ENCODE measurements at places on chromosomes 5 and 9.

GRCh38 chr5:73748510-73749400, 122.8 kb downstream of the ARHGEF28 start:
- DNase-seq = no peak

DNA sequence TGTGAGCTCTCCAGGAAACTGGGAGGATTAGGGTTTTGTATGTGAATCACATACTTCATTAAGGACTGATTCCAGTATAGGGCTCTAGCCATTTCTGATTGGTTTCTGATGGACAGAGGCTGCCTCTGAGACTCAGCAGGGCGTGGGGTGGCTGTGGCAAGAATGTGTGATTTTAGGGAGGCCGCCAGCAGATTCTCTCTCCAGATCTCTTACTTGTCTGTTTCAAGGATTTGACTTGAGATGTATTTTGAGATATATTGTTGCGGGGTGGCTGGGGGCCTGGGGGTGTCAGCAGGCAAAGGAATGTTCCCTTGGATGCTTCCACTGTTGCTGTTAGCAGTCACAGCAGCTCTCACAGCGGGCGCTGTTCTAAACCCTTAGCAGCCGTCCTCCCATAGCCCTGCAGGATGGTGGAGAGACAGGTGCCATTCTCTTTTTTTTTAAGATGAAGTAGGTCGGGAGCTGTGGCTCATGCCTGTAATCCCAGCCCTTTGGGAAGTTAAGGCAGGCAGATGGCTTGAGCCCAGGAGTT, 8.0 kb upstream of the HNRNPAB start:
- no peak for DNase-seq

- DNase-seq = no peak
These were observed 68.8 kb upstream of the ABL1 start for GRCh38 chr9:130766021-130766926.

GRCh38 chr9:129900263-129901027, 65.2 kb downstream of the USP20 start:
- no peak for DNase-seq

DNA sequence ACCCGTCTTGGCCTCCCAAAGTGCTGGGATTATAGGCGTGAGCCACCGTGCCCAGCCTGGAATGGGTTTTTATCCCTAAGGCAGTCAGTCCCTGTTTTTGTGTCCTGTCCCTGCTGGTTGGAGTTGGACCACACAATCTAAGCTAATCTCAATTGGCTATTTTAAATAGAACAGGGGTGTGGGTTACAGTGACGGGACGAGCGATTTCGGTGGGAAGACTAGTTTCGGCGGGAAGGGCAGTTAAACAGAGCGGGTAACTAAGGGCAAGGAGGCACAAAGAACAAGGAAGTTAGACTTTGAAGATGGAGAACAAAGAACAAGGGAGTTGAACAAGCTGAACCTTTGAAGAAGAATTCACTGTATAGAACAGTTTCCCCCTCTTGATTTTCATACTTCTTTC, 1.4 kb downstream of the GTF3C5 start:
- no peak for DNase-seq

DNA sequence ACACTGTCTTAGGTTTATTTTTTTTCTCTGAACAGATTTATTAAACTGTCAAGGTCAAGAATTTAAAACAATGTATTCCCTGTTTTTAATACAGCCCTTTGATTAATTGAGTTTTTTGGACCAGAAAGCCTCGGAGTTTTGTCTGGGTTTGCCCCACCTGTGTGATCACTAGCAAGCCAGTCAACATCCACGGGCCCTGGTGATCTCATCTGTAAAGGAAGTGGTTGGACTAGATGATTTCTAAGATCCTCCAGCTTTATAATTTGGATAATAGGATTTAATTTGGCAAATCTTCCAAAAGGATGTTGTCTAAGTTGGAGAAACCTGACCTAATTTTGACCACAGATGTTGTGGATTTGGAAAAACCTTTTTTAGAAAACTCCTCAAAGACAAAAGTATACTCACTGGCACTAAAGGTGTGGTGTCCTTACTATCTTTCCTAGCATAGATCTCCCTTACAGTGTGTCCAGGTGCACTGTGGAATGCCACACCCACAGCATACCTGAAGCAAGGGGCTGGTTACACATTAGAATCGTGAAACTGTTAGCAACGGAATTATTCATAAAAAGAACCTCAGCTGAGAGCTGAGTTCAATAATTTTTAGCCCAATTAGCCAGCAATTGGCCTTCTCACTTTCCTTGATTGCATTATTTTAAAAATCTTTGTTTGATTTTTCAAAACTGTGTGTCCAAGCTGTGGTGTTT, 195.6 kb upstream of the ELL2 start:
- DNase-seq = no peak

DNA sequence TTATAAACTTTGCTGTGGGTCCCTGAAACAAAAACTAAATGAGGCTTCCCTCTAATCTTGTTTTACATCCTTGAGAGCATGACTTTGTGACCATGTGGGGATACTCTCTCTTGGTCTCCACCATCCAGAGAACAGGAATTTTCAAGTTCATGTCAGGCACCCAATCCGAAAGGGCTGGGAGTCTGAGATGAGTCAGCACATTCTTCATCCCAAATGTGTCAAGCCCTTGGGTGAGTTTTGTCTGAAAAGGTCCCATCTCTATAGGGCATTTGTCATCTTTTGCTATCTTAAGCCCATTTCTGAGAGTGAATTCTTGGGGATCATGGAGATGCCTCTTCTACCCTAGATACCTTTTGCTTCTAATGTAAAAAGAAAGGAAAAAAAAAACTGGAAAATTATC, 26.9 kb upstream of the RAPGEF6 start:
- no peak for DNase-seq

- no peak for DNase-seq
These were observed 11.7 kb upstream of the STING1 start for GRCh38 chr5:139494256-139494655.

DNA sequence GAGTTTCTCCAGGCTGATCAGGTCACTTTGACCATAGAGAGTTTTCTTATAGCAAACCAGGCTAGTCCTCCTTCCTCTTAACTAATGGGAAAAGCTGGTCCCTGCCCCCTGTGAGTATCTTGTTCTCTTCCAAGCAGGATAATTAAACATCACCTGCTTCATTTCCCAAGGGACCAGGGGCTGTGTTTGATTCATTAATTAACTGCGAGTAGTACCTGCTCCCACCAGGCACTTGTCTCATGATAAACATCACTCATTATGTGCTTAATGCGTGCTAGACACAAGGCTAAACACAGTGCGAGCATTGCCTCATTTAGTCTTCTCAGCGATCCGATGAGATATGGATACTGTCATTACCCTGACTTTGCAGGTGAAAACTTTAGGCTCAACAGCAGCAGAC, 1.7 kb upstream of the FAM163B start:
- DNase-seq = no peak

DNA sequence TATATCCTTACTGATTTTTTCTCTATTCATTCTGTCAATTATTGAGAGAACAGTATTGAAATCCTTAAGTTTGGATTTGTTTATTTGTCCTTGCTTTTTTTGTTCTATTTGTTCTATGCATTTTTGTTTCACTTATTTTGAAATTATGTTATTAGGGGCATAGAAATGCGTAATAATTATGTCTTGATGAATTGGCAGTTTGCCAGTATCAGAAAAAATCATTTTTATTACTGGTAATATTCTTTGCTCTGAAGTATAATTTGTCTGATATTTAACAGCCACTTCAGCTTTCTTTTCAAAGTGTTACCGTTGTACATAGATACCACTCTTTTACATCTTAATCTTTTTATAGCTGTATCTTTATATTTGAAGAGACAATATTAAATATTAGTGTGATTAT, 2090.9 kb upstream of the WWC1 start:
- DNase-seq = no peak

GRCh38 chr5:84885485-84886258, 501.0 kb upstream of the EDIL3 start:
- no peak for DNase-seq

GRCh38 chr5:74660140-74660539, 19.6 kb upstream of the ENC1 start:
- DNase-seq = no peak

All from CD4-positive, alpha-beta T cell treated with Interleukin-2 at 100 ng/mL for 4 hours (primary cell).